ENCODE measurements at places on chromosomes 5 and 9. TPM values are rescaled to one million over a fixed set of nuclear protein-coding genes. Genes with fewer than 3 reads are reported as not detected.

APBB3 gene
- 14.1 TPM for total RNA-seq

WDR38 gene
- not detected for total RNA-seq

APBA1 gene
- 0.08 TPM for total RNA-seq

SLC6A7 gene
- not detected for total RNA-seq

PCDHB7 gene
- total RNA-seq: not detected

DCAF10 gene
- 14.8 TPM for total RNA-seq

MZB1 gene
- total RNA-seq: 20.2 TPM

MUSK gene
- not detected for total RNA-seq

SLC25A48 gene
- not detected for total RNA-seq

PPIC gene
- not detected for total RNA-seq

ACO1 gene
- total RNA-seq: 15.8 TPM

TAF11L12 gene
- not detected for total RNA-seq

SPINK1 gene
- not detected for total RNA-seq

IL9 gene
- 9.6 TPM for total RNA-seq

C9orf153 gene
- not detected for total RNA-seq

SPATA31D4 gene
- not detected for total RNA-seq

CDC20B gene
- total RNA-seq: 0.08 TPM

CKS2 gene
- 297 TPM for total RNA-seq

NXNL2 gene
- not detected for total RNA-seq

PCDHB13 gene
- not detected for total RNA-seq

OSMR gene
- not detected for total RNA-seq

Data from activated CD8-positive, alpha-beta memory T cell treated with anti-CD3 and anti-CD28 coated beads for 36 hours (primary cell).